ENCODE measurements at places on chromosomes 11 and 22.

GRCh38 chr11:46330563-46331281 lies 16.5 kb upstream of the DGKZ start:
- peak; percentile 56 for DNase-seq

GRCh38 chr11:106202935-106203620 lies 125.6 kb downstream of the AASDHPPT start:
- DNase-seq: no peak

DNA sequence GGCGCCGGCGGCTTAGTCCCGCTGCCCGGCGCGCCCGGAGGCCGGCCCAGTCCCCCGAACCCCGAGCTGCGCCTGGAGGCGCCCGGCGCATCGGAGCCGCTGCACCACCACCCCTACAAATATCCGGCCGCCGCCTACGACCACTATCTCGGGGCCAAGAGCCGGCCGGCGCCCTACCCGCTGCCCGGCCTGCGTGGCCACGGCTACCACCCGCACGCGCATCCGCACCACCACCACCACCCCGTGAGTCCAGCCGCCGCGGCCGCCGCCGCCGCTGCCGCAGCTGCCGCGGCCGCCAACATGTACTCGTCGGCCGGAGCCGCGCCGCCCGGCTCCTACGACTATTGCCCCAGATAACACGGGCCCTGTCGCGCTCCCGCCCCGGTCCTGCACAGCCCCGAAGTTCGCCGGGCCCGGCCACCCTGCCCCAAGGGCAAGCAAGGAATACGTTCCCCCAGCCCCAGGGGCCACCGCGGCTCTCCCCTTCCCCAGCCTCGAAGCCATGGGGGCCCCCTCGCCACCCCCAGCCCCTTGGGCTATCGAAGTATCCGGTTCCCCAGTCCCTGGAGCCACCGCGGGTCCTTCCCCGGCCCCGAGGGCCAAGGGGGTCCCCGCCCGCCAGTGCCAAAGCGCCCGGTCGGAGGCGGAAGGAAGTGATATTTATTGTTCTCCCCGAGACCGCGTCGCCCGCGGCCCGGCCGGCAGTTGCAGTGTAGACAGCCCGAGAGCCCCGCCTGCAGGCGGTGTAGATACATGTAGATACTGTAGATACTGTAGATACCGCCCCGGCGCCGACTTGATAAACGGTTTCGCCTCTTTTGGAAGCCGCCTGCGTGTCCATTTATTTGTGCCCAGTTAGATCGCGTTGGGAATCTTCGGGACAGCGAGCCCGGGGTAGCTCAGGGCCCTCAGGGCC lies 6.2 kb downstream of the TBX1 start:
- peak; percentile 87 for DNase-seq

DNA sequence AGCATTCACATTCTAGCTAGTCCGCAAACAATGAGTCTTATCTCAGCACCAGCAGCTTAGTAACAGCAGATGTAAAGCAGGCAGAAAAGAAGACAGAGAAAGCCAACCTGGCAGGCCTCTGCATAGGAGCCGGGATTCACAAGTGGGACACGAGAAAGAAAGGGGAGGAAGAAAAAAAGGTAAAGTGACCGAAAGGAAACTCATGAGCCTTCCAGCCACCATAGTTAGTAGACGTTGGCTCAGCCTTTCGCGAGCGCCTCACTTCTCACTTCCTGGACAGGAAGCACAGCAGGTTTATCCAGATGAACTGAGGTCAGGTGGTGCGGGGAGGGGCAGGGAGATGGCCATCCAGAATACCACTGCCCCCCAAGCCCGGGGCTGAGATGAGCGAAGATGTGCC lies 19.7 kb upstream of the KAT5 start:
- no peak for DNase-seq

Data from H1 (cell line).